Stimulated activated CD4-positive, alpha-beta T cell treated with anti-CD3 and anti-CD28 coated beads, Interleukin-1b, Interleukin-23, amount 100 ng/mL, for 24 hours (primary cell): ENCODE measurements at places on chromosomes 6 and 20.
A peak's percentile ranks its signal among the peaks of the same experiment; 100 is the strongest.

- DNase-seq = no peak
Observed at GRCh38 chr6:88763160-88763559, 200.3 kb downstream of the RNGTT start.

DNA sequence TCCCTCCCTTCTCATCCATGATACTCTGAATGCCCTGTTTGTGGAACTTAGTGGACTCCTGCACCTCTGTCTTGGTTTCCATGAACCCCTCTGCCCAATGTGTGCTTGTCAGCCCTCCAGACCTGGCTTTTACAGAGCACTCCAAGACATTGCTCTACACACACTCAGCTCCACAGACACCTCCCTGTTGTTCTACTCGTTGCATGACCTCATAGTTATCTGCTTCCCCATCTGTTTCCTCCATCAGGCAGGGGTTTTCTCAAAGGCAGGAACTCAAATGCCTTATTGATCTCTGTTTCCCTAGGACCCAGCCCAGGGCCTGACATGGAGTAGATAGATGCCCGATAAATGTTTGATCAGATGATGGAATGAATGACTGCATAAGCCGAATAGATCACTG, 13.3 kb downstream of the PLCG1 start:
- no peak for DNase-seq

DNA sequence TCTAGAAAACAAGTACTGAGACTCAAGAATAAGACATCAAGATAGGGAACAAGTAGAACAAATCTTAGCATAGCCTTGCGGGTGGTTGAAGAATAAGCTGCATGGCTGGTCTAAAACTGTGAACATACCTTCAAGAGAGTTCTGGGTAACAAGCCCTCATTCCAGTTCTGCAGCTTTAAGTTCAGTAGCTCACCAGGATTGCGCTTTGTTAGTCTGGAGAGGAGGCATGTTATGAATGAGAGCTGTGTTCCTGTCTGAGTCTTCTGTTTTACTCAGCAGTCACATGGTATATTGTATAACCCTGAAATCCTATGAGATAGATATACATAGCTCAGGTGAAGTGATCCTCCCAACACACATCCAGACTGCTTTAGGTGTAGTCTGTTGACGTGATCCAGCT, 406.6 kb upstream of the IRAK1BP1 start:
- DNase-seq = no peak

DNA sequence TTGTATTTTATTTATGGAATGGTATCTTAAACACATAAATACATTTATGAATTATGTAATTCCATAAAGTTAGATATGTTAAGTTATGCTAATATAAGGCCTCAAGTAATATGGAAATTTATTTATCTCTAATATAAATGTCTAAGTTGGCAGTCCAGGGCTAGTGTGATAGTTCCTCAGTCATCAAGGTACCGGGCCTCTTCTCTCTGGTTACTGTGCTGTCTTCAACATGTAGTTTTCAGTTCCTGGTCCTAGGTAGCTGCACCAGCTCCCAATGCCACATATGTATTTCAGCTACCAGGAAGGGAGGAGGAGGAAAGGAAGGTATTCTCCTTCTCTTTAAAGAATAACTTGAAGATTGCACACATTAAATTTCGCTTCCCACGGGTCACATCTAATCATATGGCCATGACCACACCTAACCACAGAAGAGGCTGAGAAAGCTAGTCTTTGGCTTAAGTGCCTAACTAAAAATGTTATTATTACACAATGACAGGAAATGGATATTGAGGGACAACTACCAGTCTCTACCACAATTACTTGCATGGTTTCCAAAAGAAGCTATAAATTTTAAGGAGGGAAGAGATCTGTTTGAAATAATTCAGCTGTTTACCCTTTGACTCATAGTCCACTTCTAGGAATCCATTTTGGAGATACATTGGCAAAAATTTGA, 68.6 kb downstream of the BCKDHB start:
- DNase-seq = no peak

- no peak for DNase-seq
Observed at GRCh38 chr6:107491760-107492660, 2.1 kb downstream of the SOBP start.

GRCh38 chr6:170058878-170059485, 231.9 kb downstream of the DLL1 start:
- no peak for DNase-seq

GRCh38 chr6:20564269-20564668, 30.0 kb downstream of the CDKAL1 start:
- DNase-seq = no peak

DNA sequence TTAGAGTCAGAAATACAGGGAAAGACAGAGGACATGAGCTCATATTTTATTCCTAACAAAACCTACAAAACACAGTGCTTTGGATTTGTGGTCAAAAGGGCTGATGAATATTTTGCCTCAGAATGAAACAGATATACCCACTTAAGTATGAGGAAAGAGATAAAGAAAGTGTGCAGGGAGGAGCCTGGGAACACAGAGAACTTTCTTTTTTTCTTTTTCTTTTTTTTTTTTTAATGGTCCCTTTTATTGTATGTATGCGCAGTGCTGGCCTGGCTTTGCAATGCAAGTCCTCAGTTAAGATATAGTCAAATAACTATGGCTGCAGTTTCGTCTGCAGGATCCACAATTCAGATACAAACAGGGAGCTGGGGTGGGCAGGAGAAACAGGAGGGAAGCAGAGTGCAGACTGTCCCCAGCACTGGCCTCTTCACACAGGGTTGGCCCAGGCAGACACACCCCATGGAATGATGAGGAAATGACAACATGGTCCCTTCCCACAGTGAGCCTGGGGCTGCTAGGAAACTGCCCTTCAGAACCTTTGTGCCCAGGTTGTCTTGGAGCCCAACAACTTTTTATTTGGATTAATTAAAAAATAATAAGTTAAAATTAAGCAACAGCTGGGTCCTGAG, 629.8 kb upstream of the AGPAT4 start:
- DNase-seq = no peak

DNA sequence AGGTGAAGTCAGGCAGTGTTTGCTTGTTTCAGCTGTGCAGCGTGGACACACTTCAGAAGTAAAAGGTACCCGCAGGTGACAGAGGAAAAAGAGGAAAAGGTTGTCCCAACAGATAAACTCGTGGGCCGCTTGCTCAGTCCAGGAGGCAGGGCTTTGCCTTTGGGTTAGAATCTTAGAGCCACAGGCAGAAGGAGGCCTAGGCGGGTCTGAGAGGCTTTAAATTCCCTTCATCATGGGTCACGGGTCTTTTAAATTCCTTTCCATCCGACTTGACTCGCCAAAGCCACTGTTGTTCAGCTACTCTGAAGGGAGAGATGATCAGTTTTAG, 48.2 kb downstream of the AGPAT4 start:
- DNase-seq = no peak

- DNase-seq = peak; percentile 57
Observed at GRCh38 chr6:111874025-111874415, 768 bp upstream of the FYN start.

DNA sequence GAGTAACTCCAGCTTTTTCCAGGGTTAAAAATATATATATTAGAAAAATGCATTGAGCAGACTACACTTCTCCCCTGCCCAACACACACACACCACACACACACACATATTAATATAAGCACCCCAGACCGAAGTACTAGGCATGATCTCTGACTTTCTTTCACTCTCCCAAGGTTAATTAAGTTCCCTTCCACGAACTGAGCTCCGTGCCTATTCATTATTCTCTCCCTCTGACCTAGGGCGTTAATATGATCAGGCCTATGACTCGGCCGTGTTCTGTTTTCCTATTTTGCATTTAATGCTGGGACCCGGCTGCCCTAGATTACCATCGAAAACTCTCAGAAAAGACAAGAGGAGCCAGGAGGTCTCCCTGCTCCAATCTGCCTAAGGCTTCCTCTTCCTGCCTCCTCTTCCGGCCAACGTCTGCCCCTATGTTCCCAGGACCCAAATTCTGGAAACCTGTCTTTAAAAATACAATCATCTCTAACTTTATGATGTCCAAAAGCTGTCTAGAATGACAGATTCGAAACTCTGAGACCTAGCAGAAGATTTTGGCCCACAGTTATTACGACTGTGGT, 6.1 kb upstream of the POU3F2 start:
- no peak for DNase-seq

DNA sequence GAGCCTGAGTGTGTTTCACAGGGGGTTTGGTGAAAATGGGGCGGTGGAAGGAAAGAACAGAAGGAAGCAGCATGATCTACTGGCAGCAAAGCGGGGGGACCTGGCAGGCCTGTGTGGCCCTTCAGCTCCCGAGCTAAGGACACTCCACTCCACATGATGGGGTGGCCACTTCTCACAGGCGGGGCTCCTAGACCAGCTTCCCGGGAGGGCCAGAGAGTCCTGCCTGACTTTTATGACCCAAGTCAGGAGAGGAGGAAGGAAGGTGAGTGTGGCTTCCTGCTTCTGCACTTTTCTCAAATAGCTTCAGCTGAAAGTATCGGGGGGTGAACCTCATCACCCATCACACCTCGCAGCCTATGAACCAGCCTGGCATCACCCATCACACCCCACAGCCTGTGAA, 117.5 kb upstream of the AFDN start:
- no peak for DNase-seq

DNA sequence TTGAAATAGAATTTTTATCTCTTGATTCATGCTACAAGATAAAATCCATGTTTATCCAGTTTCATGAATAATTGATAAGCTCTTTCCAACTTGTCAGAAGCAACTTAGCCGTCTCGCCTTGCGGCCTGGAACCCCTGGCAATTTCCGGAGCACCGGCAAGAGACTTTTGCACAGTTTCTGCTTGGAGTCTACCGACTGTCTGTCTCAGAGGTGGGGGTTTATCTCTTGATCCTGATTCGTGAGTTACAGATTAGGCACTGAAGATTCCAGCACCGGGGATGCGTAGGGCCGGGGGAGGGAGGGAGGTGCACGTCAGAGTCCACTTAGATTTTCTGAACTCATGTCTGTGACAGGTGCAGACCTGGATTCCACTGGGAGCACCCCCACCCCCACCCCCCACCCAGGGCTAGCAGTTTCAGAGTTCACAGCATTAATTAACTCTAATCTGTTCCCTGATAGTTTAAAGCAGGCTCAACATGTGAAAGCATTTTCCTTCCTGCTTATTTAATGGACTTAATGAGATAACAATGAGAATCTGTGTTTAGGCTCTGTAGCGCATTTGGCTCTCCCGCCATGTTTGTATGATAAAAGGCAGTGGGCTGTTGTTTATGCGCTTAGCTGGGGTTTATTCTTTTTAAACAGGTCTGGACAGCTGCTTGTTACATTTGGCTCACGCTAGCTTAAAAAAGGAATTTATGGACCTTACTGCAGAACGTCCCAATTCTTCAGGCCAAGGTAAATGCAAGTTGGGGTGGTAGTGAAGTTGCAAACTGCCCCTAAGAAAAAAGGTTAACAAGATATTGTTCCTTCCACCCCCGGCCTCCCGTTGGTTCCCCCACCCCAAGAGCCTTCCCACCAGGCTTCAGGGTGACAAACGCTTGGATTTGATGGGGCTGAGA, 8.1 kb upstream of the APCDD1L start:
- no peak for DNase-seq

- DNase-seq = no peak
Observed at GRCh38 chr6:28125401-28125800, 992 bp downstream of the ZSCAN16 start.

DNA sequence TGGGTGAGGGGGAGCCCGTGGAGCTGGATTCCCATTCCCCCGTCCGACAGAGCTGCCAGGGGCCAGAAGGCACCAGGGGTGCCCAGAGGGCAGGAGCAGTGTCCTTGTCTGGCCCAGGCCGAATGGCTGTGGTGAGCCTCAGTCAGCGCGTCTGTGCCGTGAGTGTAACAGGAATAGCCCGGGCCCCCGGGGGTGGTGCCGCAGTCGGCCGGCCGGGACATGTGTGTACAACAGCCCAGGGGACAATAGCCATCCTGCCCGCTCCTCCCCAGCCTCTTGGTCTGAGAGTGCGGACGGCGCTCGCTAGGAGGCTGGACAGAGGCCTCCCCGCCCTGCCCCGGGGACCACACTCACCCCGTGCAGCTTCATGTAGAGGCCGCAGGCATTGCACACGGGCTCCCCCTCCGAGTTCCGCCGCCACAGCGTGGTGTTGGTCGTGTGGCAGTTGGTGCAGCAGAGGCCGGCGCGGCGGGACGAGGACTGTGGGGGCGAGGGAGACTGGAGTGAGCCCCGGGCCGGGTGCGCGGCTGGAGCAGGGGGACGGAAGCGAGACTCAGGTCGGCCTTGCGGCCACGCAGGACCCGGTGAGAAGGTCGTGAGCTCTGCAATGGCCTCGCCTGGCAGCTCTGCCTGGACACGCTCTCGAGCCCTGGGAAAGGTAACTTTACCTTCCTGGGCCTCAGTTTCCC, 9.6 kb downstream of the GATA5 start:
- no peak for DNase-seq

DNA sequence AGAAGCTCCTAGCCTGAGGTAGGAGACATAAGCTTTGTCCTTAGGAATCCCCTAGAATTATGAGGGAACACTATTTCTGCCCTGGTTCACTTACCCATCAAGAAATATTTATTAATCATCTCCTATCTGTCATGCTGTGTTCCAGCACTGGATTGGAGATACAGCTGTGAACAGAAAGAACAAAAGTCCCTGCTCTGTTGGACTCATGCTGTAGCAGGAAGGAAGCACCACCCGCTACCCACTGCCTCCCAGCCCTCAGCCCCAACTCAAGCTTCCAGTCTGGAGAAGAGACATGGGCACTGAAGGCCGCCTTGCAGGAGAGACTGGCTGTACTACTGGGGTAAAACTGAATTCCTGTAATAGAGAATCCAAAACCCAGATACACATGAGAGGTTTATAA, 78.0 kb downstream of the MDGA1 start:
- no peak for DNase-seq

- no peak for DNase-seq
Observed at GRCh38 chr20:59817406-59817805, 116.0 kb downstream of the SYCP2 start.

- DNase-seq = no peak
Observed at GRCh38 chr6:62286470-62286843, 432 bp upstream of the KHDRBS2 start.

- no peak for DNase-seq
Observed at GRCh38 chr20:9457136-9457535, 57.3 kb upstream of the LAMP5 start.

- no peak for DNase-seq
Observed at GRCh38 chr6:67952121-67952520, 683.0 kb upstream of the ADGRB3 start.

- no peak for DNase-seq
Observed at GRCh38 chr6:56370561-56371211, 123.3 kb upstream of the COL21A1 start.
